ENCODE measurements at places on chromosomes 12 and 14.

DNA sequence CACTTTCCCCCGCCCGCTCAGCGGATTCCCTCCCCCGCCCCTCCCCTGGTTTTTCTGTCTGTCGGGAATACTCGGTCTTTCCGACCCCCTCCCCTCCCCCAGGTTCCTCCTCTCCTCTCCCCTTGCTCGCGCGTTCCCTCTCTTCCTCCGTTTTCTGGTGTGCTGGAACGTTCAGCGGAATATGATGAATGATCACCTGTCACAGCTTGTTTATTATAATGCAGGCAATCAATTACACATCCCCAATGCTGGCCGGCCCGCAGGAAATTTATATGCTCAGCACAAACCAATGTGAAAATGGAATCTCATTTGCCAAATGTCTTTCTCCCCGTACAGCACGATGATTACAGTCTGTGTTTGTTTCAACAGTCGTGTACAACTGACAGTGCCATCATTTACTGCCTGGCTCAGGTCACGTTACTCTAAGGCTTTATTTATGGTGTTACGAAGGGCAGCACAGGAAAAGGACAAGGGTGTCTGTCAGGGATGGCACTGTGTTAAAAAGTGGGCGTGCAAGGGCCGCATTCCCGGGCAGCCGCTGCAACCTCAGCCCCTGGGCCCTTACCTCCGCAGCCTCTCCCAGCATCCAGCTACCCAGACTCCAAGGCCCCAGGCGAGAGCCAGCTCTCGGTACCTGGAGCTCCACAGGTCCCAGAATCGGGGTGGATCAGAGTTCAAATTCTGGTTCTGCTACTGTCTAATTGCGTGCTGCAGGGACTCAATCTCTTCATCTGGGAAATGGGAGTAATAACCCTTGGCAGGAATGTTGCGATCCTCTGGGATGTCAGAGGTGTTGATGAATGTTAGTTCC is 24.7 kb upstream of the MAP1LC3B2 start:
- DNase-seq = no peak

DNA sequence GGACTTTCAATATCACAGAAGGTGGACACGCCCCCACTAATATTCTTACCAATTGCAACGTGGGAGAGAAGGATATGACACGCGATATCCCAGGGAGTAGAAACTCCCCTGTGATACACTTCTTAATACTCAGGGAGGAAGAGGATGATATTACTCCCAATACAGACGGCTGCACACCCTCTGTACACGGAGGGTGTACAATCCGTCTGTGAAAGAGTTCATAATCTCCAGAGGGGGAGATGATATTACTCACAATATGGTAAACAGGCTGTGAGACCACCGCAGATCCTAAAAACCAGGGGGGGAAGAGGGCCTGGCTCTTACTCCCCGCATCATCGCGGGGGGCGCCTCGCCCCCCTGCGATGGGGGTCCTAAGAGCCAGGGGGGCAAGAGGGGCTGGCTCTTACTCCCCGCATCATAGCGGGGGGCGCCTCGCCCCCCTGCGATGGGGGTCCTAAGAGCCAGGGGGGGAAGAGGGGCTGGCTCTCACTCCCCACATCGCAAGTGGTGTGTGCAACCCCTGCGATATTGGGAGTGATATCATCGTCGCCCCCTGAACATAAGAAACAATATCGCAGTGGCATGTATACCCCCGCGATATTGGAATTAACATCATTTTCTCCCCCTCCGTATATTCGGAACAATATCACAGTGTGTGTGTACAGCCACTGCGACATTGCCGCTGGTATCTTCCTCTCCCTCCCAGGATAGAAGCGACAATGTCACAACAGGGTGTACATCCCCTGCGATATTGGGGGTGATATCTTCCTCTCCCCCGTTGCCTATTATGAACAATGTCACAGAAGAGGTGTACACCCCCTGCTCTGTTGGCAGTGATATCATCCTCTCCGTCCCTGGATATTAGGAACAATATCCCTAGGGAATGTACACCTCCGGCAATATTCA is 8.9 kb upstream of the CLEC6A start:
- DNase-seq = no peak

- peak; percentile 63 for DNase-seq
These were observed 6.0 kb downstream of the GAPDH start for GRCh38 chr12:6540181-6540877.

DNA sequence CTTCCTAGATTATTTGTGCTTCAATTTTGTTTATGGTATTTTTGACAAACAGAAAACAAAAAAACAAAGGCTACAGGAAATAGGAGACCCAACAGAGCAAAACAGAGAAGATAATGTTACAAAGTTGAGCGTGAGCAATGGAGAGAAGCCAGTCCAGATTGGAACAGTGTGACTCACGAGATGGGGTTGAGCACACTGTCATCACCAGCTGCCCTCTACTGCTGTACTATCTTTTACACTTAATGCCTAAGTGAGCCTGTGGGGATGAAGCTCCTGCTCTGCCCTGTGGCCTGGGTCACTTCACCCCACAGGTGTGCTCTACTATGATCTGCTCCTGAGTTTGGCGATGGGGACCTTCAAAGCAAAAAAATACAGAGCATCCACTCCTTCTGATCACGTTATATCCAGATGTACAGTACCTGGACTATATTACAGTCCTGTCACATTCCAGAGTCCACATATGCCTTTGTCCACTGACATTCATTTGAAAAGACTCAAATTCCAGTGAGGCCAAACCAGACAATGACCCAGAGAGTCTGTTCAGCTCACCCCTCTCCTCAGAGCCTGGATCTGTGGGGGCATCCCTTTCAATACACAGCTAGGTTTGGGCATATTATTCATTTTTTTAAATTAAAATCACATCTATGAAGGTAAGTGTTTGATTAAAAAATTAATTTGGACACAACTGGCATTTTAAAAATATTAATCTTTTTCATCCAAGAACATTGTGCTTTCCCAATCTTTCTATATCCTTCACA is 4.4 kb downstream of the IPO8 start:
- DNase-seq = no peak

DNA sequence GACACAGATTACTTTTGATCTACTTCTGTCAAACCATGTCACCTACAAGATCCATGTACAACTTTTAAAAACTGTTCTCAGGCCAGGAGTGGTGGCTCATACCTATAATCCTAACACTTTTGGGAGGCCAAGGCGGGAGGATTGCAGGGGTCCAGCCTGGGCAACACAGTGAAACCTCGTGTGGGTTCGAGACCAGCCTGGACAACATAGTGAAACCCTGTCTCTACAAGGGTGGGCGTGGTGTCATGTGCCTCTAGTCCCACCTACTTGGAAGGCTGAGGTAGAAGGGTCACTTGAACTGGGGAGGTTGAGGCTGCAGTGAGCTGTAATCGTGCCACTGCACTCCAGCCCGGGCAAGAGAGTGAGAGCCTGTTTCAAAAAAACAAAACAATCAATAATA is 5.7 kb downstream of the WDR20 start:
- no peak for DNase-seq

DNA sequence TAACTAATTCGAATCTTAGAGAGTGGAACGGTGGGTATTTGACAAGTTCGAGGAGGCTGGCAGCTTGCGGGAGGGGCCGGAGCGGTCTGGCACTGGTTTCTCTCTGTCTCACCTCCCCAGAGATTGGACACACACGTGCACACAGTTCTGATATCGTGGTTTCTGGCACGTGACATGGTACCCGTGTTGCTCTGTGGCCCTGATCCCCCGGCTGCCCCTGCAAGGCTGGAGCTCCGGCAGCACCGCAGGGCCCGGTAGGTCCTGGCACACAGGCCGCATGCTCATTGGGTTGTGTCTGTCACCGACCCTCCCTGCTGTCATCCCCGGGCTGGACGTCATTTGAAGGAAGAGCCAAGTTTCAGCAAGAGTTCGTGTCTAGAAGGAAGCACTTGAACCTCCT is 82.7 kb downstream of the PPP2R5C start:
- no peak for DNase-seq

DNA sequence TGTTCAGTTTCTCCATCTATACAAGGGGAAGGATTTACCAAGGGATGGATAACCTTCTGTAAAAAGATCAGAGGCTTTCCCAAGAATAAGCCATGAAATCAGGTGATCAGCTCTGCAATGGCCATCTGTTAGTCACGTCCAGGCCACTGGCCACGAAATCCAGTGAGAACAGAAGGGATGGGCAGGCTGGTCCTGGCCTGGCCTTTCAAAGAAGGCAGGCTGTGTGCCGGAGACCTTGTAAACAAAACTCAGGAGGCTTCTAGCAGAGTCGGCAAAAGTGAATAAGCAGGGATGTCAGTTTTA is 68.5 kb downstream of the RNF34 start:
- DNase-seq = no peak

- DNase-seq = no peak
These were observed 117.2 kb upstream of the PMCH start for GRCh38 chr12:102314821-102315220.

GRCh38 chr12:68236421-68237059 is 10.9 kb upstream of the IL26 start:
- DNase-seq = no peak

- no peak for DNase-seq
These were observed 316.1 kb downstream of the GALC start for GRCh38 chr14:87676814-87677437.

DNA sequence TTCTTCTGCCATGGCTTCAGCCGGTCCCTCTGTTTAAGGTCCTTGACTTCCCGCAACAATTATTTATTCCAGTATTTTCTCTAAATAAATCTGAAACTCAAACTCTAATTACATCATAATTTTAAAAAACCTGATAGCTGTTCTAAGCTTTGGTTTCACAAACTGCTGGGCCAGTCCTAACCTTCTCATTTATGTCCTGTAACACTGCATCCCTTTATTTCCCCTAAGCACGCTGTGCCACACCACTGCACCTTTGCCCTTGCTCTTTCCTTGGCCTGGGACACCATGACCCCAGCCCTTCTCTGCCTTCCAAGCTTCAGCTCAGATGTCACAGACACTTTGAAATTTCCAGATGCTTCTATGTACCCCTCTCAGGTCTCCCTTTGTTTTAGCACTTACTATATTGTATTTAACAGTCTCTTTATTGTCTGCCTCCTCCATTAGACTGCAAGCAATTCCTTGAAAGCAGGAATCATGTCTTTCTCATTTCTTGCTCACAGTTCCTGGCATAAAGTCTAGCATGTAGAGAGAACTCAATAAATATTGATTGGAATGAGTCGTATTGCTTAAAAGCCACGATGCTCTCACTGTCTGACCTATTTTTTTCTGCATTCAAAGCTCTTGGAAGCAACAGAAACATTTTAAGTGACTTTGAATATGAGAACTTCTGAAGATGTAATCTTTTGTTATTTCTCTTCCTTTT is 111.1 kb downstream of the ERGIC2 start:
- no peak for DNase-seq

- DNase-seq = no peak
These were observed 44.8 kb upstream of the METAP2 start for GRCh38 chr12:95429172-95429510.

DNA sequence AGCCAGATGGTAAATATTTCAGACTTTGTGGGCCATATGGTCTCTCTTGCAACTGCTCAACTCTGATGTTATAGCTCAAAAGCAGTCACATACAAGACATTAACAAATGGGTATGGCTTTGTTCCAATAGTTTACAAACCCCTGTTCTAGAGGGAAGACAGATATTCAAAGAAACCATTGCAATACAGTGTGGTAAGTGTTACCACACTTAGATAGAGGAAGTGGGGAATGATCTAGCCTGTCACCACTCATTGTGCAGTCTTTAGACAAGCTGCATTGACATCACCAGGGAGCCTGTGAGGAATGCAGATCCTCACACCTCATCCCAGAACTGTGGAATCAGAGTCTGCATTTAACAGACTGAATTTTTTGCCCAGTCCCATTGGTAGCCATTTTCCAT is 80.0 kb upstream of the RGS6 start:
- no peak for DNase-seq

GRCh38 chr12:124677552-124678356 is 110.3 kb upstream of the NCOR2 start:
- no peak for DNase-seq

- peak; percentile 60 for DNase-seq
These were observed 1.1 kb downstream of the LRP6 start for GRCh38 chr12:12265571-12266388.

- no peak for DNase-seq
These were observed 14.7 kb downstream of the TMEM30B start for GRCh38 chr14:61266436-61266835.

GRCh38 chr12:1907652-1908611 is 10.5 kb downstream of the CACNA2D4 start:
- DNase-seq = no peak

GRCh38 chr14:38948171-38948570 is 154.9 kb downstream of the SEC23A start:
- no peak for DNase-seq

- peak; percentile 30 for DNase-seq
These were observed 46.7 kb downstream of the LRRC74A start for GRCh38 chr14:76872796-76873432.

DNA sequence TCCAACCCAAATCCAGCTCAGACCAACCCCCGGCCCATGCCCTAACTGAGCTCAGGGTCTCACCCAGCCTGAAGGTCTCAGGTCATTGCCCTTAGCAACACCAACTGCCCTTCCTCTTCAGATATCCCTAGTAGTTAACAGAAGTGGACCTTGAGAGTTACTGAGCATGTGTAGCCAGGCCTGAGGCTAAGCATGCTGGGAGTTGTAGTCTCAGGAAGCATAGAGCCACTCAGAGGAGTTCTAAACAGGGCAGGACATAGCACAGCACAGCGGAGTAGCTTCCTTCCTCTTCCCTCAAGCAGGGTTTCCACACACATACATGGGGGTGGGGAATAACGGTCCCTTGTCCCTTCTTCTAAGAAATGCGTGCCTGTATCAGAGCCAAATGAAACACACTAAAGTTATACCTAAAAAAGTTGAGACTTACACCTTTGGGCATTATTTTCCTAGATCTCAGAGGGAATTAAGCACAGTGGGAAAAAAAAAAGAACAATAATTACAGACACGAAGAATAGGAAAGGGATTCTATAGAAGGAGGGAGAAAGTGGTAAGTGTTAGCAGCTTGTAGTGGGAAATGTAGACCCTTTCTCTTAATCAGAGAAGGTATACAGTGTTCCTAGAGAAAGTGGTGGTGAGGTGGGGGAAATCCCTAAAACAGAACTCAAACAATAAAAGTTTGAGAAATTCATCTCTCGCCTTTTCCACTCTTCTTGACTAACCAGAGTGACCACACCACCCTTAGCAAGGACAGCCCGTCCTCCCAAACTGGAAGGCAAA is 4.4 kb downstream of the KMT2D start:
- no peak for DNase-seq

GRCh38 chr12:101919447-101919846 is 42.1 kb downstream of the DRAM1 start:
- DNase-seq = no peak

GRCh38 chr12:75207338-75208083 is 2.1 kb downstream of the KCNC2 start:
- no peak for DNase-seq

Data from NCI-H1092 treated with DMSO at 0.1 percent for 48 hours (cell line).